ENCODE measurements at places on chromosomes 12 and 14.

DNA sequence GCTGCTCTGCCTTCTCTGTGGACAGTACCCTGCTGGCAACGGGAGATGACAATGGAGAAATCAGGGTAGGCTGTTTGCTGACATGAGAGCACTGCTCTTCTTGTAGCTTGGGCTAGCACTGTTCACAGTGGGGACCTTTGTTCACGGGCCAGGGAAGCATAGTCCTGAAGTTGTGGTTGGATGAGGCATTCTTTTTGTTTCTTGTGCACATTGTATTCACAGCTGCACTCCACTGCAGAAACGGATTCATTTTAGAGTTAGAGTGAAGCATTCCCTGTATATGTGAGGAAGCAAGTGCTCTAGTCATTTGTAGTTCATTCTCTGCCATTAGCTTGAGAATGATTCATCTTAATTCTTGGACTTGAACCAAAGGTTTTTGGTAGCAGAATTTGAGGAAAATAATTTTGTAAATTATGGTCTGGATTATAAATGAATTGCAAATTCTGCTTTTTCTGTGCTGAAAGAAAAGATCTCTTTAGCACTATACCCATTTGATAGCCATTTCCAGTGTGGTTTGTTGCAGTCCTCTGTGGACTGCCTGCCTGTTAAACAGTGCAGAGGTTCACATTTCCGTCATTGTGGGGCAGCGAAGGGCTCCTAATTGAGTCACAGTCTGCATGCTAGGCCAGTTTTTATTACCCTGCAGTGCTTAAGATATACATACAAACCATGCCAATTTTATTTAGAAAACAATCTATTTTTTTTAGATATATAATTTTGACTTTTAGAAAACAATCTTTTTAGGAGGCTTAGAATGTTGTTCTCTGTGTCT is 80.6 kb downstream of the APAF1 start:
- DNase-seq: peak; percentile 63

DNA sequence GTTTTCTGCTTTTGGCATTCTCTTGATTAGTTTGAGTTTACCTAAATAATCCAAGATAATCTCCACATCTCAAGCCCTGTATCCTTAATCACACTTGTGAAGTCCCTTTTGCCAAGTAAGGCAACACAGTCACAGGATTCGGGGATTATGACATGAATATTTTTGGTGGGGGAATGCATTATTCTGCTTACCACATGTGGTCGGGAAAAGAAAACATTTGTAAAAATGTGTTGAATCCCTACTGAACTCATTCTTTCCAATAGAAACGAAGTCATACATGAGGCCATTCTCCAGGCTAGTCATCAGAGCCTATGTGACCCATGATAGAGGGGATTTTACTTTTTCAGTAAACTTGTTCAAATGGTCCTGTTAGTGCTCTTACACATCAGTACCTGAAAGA is 58.5 kb upstream of the PRICKLE1 start:
- no peak for DNase-seq

- DNase-seq: no peak
Observed at GRCh38 chr12:6288235-6288634, 22.2 kb upstream of the PLEKHG6 start.

- DNase-seq: no peak
Observed at GRCh38 chr12:68349220-68349621, 17.1 kb upstream of the MDM1 start.

DNA sequence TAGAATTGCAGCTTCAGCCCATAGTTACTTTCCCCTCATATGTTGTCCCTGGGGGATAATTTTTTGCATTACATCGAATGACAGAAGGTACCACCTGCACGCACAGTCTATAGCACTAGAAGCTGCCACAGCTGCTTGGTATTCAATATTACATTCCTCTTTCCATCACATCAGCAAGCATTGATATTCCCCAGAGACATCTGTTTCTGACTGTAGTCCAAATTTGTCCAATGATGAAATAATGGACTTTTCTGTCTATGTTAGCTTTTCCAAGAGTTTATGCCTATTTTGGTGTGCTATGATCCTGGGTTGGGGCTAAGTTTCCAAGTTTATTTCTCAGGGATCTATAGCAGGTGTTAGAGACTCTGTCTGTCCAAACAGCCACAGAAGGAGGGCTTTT is 335.4 kb downstream of the LRIG3 start:
- DNase-seq: no peak

- DNase-seq: no peak
Observed at GRCh38 chr14:68851078-68851477, 58.2 kb upstream of the ZFP36L1 start.

DNA sequence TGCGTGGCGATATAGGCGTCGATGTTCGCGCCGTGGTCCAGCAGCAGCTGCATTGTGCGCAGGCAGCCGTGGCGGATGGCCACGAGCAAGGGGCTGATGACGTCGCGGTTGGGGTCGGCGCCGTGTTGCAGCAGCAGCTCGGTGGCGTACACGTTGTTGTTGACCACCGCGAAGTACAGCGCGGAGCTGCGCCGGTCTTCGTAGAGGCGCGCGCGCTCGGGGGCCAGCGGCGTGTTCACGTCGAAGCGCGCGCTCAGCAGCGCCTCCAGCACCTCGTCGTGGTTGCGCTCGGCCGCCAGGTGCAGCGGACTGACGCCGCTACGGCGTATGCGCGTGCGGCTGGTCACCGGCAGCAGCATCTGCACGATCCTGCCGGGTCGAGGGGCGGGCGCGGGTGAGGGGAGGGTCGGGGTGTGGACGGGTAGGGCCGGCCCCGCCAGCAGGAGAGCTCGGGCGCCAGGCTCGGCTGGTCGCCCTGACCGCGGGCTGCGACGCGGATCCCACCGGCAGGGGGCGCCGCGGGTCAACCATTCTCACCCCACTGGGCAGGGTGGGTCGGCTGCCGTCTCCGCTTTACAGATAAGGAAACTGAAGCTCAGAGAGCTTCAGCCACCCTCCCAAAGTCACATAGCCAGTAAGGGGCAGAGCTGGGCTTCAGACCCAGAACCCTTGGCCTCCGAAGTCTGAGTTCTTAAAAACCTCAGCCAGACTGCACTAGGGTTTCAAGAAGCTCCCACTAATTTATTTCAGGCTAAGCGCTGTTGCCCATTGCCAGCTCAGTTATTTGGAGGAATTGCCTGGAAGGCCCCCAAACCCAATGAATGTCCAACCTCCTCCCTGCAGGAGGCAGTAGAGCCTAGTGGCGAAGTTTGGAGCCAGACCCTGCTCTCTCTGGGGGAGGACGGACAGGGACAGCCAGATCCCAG is 12.4 kb downstream of the FAM181A start:
- DNase-seq: peak; percentile 96

GRCh38 chr14:61573321-61573720 is 122.0 kb upstream of the HIF1A start:
- no peak for DNase-seq

- DNase-seq: no peak
Observed at GRCh38 chr12:77549383-77550128, 281.1 kb upstream of the NAV3 start.

- no peak for DNase-seq
Observed at GRCh38 chr12:3201339-3202051, 124.3 kb downstream of the TSPAN9 start.

DNA sequence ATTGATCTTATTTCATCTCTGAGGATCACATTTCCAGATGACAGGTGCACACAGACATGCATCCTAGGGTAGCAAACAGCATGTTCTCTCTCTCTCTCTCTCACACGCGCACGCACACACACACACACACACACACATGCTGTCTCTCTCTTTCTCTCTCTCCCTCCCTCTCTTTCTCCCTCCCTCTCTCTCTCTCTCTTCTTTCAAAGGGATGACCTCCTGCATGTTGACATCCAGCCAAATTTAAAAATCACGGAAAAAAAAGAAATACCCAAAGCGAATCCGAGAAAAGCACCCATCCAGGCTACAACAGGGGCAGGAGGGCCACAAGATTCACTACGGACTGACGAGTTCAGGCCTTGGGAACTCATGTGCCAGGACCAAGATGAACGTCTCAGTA is 2.3 kb downstream of the KSR2 start:
- no peak for DNase-seq

Data from activated naive CD8-positive, alpha-beta T cell treated with anti-CD3 and anti-CD28 coated beads, Interleukin-2, amount 50 U/mL, for 24 hours (primary cell).